T-helper 9 cell (primary cell): ENCODE measurements at places on chromosomes 5 and 9.

DNA sequence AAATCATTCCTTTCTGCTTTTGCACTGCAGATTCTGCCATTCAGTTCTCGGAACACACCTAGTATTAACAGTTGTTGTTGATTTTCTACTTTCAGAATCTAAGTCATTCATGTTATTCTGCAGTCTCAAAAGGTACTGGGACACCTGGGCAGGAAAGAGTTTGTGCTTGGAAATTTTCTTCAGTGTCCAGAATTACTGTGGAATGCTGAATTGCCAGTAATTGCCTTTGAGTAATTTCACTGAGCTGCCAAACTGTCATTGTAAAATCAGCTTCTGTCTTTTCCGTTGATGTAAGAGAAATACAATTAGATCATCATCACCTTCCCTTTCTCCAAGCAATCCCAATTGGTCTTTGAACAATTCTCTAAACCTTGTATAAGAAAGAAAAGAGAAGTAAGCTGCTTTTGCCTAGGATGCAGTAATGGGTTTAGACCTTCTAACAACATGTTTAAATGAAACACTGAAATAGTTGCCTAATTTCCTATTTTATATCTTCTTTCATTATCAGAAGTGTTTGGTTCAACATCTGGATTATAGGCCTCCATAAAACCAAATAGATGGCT is 75.7 kb upstream of the TGFBR1 start:
- no peak for DNase-seq

DNA sequence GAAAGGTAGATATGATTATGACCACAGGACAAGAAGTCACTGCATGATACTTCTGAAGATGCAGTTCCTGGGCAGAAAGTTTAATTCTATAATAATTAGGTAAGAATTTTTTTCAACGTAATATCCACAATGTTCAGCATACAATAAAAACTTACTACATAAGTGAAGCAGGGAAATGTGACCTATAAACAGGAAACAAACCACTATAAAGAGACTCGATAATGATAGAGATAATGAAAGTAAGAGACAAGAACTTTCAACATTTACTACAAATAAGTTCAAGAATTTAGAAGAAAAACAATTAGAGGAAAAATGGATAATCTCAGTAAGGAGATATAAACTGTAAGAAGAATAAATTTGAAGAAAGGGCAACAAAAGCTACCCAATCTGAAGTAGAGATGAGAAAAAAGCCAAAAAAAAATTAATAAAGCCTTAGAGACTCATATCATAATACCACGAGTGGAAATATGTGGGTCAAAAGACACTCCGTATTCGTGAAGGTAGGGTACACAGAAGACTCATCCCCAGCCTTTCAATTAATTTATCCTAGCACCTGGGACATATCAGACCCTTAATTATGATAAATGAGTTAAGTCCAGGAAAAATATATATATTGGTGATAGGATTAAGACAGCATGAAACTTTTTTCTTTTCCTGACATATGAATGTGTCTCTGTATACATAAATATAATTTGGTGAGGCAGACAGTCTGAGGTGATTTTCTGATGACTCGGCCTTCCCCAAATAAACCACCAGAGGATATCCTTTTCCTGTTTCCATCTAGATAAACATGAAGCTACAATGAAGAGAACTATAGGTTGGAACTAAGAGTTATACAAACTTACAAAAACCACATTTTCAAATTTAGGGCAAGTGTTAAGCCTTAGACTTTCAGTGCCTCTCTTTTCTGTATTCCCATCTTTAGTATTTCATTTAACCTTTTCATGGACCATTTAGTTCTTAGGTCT is 120.4 kb downstream of the RAPGEF6 start:
- DNase-seq = no peak

- no peak for DNase-seq
Observed at GRCh38 chr9:114259798-114260523, 62.9 kb upstream of the ORM1 start.

DNA sequence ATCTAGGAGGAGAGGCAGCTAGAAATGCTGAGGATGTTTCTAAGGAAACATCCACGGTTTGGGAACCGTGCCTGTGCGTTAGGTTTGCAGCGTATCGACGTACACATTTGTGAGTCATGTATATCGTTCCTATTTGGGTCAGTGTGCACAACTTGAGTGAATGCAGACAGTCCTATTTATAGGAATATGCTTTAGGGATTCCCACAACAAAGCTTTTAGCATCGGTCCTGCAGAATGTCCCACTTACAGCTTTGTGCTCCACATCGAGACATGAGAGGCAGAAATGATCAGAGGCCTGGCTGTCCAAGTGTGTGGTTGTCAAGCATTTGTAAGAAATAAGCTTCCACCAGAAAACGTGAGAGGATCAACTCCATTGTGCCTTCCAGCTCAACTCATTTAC is 1282.7 kb upstream of the WWC1 start:
- DNase-seq = no peak

- no peak for DNase-seq
Observed at GRCh38 chr5:84287951-84288350, 96.7 kb downstream of the EDIL3 start.

DNA sequence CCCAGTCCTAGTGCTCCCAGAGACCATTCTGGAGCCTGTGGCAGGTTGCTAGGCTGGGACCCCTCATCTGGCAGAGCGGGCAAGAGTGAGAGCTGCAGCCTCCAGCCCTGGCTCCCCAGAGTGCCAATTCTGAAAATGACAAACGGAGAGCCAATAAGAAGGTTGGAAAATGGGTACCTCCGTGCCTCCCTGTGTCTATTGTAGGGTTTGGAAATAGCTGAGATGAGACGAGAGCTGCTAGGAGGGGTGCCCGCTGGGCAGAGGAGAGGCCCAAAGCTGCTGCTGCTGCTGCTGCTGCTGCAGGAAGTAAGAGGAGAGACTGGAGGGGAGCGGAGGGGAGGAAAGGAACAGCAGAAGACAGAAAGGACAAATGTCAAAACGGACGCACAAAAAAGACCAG is 36.0 kb upstream of the FUBP3 start:
- no peak for DNase-seq

DNA sequence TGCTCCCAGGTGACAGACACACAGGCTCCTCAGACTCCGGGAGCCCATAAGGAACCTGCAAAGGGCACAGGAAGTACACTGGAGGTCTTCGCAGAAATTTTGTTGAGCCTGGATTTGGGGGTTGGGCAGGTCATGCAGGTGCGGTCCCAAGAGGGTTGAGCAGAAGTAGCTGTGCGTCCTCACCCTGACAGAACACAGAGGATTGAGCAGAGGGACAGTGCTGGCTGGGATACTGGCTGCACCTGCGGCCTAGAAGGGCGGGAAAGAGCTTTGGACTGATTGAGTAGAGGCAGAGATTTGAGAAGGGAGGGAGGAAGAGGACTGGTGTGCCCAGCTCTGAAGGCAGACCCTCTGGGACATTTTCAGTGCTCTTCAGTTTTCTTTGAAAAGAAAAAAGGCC is 65.4 kb downstream of the PTPDC1 start:
- no peak for DNase-seq

GRCh38 chr9:135602789-135603481 is 36.4 kb downstream of the GLT6D1 start:
- DNase-seq = peak; percentile 54

DNA sequence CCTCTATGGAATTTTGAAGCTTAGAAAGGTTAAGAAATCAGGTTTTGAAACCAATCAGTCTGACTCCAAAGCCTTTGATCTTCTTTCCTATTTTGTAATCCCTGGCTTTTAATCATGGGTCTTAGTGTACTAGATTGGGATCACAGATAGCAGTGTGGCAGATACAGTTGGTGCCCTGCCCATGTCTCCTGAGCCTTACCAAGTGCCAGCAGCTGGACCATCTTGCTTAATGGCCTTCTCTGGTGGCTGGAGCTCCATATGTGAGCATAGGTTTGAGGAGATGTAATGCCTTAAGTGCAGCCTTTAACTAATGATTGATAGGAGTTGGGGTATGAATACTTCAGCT is 16.7 kb upstream of the RIC1 start:
- no peak for DNase-seq

- DNase-seq = no peak
Observed at GRCh38 chr5:150399524-150400211, 13.0 kb downstream of the CD74 start.

DNA sequence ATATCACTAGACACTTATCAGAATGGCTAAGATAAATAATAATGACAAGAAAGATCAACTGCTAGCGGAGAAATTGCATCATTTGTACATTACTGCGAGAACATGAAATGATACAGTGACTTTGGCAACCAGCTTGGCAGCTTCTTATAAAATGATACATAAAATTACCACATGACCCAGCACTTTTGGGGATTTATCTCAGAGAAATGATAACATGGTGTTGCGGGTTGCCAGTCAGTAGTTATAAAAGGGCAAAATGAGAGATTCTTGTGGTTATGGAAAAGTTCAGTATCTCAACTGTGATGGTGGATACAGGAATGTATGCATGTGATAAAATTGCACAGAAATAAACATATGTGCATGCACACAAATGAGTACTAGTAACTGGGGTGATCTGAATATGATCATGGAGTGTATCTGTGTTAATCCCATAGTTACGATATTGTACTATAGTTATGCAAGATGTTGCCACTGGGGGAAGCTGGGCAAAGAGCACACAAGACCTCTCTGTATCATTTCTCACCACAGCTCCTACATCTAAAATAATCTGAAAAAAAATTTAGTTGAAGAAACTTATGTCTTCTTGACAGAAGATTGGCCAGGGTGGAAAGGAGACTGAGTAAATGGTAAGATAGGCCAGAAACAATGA is 128.9 kb downstream of the NXNL2 start:
- DNase-seq = no peak

- no peak for DNase-seq
Observed at GRCh38 chr9:97710356-97711222, 13.4 kb upstream of the XPA start.

DNA sequence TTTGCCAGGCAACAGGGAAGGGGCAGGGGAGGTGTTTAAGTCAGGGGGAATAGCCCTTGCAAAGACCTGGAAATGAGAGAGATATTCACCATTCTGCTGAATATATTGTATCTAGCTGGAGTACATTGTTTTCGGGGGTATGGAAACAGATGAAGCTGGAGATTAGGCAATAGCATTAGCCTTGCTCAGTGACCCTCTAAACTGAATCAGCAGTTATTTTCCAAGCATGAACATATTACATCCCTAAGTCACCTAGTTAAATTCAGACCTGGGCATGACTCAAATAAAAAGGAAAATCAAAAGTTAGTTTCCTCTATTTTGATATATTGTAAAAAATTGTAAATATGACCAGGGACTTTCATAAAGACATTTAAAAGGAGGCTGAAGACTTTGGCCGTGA is 544.6 kb upstream of the TRPC7 start:
- DNase-seq = no peak

DNA sequence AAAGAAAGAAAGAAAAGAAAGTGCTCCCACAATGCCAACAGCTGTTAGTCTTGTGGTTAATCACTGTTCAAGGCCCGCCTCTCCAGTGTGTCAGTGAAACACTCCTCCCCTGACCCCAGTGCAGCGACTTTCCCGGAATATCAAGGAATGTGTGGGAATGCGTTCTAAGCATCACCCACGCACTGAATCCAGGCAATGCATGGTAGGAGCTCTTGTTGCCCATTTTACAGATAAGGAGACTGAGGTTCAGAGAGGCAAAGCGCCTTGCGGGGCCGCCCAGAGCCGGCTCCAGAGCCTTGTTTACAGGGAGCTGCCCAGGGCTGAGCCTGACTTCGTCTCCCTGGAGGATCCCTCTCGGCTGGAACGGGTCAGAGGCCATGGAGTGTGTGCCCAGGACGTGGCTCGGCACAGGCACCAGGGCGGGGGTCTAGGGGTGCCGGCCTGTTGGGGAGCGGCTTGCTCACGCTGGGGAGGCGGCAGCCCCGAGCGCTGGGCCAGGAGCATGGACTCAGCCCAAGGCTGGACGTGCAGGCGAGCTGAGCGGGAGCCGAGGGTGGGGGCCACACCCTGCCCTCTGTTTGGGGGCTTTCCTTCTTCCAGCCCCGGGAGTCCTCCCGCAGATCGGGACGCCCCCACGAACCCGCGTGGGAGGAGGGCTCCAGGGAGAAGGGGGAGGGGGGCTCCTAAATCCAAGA is 823 bp downstream of the ST6GALNAC6 start:
- no peak for DNase-seq

DNA sequence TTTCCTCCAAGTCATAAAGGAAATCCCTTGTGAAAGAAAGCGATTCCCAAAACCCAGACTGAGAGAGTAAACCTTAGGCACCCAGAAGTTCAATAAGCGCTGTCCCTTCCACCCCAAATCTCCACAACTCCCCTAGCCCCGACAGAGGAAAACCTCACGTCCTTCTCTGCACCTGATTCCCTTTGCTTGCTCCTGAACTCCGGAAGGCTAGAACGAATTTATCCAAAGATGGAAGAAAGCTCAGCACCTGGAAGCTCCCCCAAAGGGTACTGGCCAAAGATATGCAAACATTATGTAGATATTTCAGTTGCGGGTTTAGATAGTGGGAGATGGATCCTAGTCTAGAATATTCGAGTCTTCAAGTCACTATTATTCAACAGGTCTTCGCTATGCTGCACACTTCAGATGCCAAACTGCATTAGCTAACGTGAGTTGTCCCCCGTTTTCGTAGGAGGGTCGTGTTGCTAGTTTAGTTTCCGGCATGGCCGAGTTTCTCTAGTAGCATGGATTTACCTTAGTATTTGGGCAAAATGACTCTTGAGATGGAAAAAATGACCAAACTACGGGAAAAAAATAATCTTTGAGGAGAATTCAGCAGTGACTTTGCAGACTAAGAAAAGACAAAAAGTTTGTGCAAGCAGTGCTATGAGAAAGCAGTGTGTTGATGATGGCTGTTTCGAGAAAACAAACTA is 27.7 kb downstream of the NR2F1 start:
- DNase-seq = no peak

DNA sequence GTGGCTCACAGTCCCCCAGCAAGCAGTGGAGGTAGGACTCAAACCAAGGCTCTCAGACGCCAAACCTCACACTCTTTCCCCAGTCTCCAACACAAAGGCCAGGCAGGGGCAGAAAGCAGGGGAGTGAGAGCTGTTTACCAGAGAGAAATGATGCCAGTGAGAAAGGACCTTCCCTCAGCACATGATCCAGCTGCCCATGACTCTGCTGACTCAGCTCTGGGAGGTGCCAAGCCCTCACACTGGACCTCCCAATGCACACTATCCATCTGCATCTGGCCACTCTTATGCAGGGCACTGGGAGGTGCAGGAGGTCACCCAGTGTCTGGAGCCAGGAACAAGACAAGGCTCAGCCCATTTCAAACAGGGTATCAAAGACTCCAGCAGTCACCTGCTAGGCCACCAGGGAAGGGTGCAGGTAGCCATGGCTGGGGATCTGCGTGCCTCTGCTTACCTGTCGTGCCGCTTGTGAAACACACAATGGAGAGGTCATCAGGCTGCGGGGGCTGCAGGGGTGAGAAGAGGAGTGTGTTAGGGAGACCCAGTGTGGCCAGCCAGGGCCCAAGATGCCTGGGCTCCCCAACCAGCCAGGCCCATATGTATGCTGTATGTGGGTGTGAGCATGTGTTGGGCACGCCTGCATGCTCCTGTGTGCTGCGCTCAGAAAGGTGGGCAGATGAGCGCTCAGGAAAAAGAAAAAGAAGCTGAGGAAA is 26.3 kb downstream of the ACSL6 start:
- no peak for DNase-seq

- no peak for DNase-seq
Observed at GRCh38 chr5:172420235-172420939, 33.9 kb downstream of the SH3PXD2B start.
